ENCODE measurements at places on chromosomes 6 and 20.

GRCh38 chr6:87572021-87572420, 17.8 kb downstream of the RARS2 start:
- DNase-seq = no peak

- DNase-seq = no peak
Measured at GRCh38 chr6:30171677-30172471, 8.5 kb downstream of the TRIM15 start.

DNA sequence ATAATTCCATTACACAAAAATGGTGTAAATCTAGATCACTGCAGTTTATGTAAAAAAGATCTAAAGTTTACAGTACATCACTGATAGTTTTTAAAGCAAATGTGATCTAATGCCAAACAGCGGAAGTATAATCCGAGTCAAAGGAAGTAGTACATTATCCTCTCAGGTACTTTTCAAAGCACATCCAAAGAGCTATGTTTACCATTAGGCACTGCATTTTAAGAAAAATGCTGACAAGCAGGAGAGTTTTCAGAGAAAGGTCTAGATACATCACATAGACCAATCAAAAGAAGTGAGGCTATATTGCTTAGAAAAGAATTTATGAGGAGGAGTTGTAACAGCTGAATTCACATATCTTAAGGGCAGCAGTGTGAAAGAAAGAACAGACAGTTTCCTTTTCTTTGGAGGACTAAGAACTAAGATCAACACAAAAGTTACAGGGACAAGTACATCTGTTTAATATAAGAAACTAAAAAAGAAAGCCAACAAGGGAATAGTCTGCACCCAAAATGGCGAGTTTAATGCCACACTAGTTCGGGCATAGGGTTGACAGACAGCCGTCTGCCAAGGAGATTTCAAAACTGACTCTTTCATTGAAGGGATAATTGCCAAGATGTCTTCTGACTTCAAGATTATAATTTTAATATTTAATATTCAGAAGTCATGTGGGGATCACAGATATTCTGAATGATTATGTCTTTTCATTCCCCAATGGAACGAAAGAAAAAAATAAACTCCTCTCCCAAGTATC, 1.4 kb downstream of the ZNF184 start:
- no peak for DNase-seq

GRCh38 chr20:48788486-48789072, 39.2 kb downstream of the PREX1 start:
- DNase-seq = no peak

GRCh38 chr6:163903541-163903940, 489.0 kb downstream of the QKI start:
- DNase-seq = no peak

DNA sequence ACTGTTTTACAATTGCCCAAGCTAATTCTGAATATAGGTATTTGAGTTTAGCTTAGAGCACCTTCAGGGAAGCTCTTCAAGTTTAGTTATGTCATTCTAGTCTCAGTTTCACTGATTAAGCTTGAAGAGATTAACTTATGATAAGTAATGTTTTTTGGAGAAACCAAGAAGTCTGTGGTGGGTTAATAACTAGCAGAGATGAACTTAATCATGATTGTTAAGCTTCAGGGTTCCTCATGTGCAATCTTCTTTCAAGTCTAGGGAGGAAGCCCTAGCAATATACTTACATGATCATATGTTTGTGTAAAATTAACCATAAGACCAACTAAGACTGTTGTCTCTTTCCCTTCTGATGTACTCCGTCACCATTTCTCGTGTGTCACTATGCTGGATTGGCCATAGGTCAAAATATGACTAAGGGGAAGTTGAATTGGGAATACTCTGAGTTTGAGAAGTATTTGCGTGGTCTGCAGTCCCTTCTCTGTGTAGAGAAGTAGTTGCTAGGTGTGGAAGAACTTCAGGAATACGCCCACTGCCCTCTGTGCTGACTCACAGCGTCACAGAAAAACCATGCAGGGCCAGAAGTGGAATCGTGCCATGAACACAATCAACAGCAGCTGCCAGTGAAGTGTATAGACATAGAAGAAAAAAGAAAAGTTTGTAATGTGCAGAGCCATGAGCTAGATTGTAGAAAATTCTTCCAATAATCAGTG, 88.3 kb downstream of the SH3BGRL2 start:
- DNase-seq = peak; percentile 5

DNA sequence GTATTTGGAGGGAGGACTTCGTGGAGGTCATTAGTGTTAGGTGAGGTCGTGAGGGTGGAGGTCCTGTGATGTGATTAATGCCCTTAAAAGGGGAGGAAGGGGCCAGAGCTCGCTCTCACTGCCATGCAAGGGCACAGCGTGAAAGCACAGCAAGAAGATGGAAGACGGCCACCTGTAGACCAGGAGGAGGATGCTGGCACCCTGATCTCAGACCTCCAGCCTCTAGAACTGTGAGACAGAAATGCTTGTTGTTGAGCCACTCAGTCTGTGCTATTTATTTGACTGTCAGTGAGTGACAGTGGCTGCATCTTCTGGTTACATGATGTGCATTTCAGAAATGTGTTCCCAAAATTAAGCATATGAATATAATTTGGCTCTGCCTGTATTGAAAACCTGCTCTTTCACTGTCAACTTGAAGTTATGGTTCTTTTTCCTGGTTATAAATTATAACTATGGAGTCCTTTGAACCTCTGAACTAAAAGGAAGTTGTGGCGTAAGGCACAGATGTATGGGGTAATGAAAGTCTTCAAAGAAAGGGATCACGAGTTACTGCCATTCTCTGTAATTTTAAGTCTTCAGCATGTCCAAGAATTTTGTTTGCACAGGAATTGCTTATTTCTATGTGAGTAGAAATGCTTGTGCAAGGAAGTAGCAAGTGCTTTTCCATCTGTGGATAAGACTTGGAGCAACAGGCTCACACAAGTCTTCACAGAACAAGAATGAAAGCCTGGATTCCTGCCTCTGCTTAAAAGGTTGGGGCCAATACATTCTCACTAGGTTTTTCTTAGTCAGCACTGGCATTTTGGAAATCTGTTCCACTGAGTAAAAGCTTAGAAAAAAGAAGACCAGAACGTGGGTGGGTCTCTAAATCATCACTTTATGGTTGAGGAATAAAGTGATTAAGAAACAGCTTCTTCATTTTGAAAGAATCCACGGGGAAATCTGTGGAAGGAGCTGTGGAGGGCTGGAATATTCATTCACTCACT, 10.3 kb downstream of the PPP1R14C start:
- DNase-seq = no peak

DNA sequence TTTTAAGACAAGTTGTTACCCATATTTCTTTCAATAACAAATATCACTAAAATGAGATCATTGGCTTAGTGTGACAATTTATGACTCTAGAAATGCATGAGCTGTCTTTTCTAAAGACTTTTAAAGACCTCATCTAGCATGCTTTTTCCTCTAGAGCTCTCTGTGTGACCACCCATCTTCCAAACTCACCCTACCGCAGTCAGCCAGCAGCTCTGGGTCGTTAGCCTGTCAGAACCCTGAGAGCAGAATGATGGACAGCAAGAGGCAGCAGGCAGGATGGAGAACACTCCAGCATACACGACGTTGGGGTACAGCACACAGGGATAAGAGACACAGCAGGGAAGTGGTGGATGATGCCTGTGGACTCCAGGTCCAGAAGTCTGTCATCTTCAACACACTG, 45.1 kb upstream of the TBX18 start:
- DNase-seq = no peak

DNA sequence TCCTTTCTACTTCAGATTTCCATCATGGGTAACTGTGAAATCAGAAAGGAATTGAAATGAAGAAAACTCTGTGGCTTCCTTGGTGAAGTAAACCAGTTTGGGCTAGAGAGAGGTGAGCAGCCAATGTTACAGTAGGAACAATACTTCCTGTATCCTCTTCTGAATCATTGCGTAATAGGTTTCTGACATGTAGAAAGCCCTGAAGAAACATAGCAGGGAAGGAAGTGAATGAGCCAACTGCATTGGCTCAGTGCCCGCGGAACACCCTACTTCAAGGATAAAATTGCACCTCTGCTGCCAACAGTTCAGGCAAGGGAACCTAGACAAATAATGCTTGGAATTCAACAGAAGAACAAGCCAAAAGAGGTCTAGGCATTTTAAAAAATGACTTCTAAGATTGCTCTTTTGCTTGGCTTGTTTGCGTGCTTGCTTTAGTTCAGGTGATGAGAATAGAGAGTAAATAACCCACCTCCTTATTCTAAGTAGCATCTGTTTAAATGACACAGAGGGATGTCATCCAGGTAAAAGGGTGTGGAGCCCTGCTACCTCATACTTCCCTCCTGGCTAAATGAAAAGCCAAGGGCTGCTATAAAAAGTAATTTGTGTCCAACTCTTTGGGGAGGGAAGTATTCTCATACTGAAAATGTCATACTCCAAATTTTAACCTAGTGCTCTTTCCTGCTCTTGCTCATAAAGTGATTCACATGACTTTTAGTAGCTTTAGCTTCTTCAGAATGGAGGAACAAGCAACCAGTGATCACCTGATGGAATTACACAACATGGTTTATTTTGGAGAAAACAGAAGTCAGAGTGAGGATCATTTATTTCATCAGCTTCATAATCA, 30.0 kb upstream of the AKIRIN2 start:
- DNase-seq = peak; percentile 86

DNA sequence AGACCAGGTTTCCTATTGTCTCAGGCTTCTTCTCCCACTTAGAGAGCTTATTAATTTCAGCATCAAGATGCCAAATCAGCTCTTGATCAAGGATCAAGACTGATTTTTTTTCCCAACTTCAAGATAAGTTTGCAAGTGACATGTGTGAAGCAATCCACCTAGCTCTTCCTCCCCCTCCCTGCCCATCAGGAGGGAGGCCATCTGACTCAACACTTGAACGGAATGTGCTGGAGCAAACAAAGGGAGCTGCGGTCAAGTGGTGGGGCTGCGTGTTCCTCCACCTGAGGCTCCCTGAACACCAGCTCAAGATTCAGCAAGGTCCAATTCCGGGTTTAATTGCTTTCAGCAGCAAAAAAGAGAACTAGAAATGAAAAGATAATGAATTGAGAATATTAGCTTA, 38.7 kb downstream of the TTI1 start:
- DNase-seq = no peak
